ENCODE measurements at places on chromosomes 5 and 9.

DNA sequence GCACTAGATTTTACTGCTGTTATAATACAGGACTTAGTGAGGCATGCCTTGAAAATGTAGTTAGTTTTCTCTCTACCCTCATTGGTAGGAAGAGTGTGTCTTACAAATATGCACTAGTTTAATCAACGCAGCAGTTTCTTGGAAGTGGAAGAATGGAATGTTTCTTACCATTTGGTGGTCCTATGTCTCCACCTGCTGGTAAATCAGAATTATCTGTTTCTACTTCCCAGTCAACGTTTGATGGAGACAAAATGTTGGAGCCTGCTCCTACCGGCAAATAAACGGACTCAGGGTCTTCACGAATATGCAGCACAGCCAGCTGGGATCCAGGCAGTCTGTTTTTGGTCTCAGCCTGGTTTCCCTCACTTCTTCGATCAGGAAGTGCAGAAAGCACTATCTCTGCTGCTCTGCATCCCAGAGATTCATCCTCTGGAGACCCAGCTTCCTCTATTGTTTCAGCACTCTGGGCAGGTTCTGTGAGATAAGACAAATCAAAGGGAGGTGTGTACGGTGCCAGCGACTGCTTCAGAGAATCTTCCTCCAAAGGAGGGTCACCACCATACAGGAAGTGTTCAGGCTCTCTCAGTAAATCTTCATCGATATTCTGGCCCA is 59.5 kb upstream of the PCA3 start:
- no peak for DNase-seq

DNA sequence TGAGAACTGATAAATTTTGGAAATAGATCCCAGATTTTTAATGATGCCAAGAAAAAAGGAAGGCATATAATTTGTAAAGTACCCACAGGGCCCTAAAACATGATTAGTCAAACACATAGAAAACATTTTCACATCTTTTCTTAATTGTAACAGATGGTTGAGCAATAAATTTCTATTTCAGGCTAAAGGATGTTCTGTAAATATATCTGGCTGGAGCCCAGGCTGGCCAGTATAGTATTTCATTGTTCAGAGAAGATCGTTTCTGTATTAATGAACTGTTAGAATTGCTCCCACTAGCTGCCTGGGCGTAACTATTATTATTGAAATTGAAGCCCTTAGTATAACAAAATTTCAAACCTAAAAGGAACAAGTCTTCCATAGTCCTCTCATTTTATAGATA is 105.3 kb upstream of the SMC2 start:
- no peak for DNase-seq

DNA sequence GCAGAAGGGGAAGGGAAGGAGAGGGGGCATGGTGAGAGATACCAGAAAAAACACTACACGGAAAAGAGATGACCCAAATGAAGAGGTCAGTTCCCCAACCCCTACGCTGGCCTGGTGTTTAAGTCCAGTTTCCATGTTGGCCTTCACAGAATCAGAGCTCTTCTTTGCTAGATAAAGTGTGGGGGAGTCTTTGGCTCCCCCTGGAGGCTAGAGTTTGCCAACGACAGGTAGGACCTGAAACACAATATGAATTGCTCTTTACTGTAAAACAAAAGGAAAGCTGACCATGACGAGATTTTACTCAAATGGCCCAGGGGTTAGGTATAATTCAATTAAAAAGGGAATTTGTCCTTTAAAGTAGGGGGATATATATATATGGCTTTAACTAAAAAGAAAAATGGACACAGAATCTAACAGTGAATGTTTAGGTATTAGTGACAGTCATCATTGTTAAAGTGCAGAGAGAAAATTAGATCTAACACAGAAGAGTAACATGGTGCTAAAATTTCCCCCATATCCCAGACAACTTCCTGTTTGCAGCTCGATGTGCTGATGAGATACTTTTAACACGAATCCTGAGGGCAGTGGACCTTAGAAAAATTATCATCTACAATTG is 92.0 kb downstream of the SV2C start:
- peak; percentile 15 for DNase-seq

GRCh38 chr9:92158097-92158601 is 42.9 kb upstream of the SPTLC1 start:
- DNase-seq, result no peak

DNA sequence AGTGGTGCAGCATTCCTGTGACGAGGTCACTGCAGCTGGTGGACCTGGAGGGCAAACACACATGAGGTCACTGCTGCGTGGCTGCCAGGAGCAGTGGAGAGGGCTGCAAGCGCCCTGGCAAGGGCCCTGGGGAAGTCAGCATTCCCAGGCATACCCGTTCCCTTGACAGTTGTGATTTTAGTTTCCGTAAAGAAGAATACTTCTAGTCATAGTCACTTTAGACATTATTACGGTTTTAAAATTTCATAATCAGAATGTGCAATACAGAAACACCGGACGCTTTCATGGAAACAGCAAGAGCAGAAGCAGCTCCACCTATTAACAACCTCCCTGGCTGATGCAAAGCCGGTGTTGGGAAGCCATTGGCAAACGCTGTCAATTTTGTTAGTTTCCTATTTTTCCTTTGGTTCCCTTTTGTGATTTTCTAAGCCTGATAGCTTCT is 129.8 kb downstream of the GADD45G start:
- DNase-seq, result no peak

DNA sequence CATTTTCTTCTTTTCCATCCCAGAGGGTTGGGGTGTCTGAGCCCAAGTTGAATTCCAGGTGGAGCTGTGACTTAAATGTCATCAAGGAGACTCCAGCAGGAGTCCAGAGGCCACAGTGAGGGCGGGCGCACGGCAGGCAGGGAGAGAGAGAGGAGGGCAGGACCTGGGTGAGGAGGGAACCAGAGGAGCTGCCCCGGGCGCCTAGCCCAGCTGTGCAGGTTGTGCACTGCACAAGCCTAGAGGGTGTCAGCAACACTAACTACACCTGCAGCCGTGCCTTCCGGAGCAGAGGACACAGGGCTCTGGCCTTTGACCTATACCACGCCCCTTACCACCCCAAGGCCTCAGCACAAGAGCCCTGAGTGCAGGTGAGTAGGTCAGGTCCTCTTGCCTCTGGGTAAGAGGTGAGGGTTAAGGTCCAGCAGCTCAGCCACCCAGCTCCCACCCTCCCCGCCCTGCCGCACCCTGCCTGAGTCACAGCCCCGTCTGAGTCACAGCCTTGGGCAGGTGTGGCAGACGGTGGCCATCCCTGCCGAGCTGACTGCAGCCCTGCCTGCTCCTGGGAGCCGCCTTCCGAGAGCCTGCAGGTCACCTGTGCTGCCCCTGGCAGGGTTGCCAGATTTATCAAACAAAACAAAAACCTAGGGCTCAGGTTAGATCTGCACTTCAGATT is 6.4 kb upstream of the AGPAT2 start:
- no peak for DNase-seq

DNA sequence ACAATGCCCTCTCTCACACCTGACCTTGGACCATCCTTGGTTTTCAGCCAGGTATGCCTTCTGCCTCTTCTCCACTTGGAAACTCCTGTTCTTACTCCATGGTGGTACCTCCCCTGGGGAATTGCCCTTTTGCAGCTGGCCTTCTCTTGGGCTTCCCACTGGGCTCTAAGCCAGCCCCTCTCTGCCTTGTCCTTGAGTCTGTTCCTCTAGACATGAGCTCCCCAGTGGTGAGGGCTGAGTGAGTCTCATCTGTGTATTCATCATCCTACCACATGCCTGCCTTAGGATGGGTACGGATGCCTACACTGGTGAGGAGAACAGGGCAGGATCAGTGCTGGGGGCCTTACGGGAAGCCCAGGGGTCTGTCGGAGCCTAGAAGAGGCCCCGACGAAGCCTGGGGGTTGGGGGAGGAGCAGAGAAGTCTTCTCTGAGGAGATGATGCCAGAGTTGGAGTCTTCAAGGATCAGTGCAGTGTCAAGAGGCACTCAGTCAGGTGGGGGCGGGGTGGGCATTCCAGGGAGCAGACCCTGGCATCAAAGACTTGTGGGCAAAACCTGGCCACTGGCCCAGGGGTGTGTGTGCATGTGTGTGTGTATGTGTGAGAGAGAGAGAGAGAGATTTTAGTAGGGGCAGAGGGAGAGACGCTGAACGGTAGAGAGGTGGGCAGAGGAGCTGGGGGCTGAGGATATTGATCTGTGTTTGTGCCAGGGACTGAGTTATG is 5.2 kb upstream of the CRB2 start:
- no peak for DNase-seq

DNA sequence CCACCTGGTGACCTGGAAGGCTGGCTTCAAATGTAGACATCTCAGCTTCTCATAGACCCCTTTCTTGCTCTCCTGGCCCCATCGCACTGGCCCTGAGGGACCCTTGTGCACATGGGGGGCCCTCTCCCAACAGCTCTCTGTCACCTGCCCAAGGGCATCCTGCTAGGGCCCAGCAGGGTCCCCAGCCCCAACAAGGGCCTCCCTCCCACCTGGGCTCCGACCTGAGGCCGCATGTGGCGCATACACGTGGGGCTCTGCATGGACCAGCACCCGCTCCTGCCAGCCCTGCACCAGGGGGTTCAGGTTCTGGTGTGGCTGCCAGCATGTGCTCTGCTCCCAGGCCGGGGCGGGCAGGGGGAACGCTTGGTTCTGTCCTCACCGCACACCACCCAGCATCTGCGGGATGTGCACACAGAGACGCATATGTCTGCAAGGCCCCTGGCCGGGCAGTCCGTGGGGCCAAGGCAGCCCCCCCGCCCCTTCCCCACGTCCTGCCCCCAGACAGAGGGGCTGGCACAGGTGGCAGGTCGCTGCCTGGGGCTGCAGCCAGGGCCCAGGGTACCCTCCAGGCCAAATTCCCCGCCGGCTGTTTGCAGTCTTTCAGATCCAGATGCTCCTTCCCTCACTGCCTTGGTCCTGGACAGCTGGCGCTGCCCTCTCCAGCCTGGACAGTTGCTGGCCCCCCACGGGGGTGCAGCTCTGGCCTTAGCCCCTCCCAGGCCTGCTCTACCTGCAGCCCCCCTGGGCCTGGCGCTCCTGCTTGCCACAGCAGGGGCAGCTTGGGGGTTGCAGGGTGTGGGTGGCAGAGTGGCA is 17.9 kb upstream of the NRARP start:
- DNase-seq, result no peak

DNA sequence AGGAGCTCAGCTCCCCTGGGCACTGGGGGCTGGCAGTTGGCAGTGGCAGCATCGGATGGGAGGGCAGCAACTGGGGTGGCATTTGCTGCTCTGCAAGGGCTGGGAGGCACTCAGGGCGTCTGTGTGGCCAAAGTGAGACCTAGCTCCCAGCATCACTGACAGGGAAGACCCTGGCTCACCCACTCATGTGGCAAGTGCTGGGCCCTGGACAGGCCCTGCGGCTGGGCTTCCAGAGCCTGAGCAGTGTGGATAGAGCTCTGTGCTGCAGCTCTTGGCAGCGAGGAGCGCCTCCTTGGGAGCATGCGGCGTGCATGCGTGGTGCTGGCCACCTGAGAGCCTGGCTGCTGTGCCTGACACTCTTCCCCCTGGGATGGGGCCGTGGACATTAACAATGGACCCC is 10.2 kb downstream of the CEP72 start:
- DNase-seq, result no peak

DNA sequence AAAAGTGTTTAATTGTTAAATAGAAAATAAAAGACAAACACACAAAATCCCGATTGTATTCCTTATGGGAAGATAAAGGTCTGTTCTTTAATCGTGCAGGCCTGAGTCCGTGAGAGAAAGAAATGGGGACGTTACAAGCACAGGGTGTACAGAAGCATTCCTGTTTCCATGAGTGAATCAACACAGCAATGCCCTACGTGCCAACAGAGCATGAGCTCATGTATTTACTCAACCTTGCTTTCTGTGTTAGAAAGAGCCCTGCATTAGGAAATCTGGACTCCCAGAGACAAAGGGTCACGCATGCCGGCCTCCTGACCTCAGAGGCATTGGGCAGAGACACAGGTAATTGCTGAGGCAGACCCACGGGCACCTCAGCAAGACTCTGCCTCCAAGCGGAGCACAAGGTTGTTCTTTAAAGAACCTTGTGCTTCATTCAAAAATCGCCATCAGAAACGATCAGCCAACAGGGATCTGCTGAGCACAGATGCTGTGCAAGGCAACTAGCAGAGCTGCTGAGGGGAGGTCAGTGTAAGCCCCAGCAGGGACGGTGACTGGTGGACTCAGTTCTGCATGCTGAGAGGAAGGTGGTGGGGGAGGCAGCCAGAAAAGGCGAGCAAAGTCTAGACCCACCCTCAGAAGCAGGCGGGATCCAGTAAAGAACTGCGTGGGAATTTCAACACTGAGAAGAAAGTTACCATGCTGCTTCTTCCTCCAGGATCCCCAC is 101.0 kb downstream of the TLE1 start:
- no peak for DNase-seq

DNA sequence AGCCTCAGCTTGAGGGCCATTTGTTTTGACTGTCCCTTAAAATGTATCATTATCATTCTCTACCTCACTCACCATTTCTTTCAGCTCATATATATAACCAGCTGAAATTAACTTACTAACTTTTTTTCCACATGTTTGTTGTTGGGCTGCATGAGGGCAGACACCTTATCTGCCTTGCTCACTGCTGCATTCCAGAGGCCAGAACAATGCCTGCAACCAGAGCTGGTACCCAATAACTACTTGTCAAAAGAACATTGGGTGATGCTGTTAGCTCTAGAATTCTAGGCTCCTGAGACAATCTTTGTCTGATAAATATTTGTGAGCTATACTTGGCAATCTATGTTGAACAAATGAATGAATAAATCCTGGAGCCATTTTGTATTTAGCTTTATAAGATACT is 68.3 kb downstream of the HTR4 start:
- DNase-seq, result no peak

DNA sequence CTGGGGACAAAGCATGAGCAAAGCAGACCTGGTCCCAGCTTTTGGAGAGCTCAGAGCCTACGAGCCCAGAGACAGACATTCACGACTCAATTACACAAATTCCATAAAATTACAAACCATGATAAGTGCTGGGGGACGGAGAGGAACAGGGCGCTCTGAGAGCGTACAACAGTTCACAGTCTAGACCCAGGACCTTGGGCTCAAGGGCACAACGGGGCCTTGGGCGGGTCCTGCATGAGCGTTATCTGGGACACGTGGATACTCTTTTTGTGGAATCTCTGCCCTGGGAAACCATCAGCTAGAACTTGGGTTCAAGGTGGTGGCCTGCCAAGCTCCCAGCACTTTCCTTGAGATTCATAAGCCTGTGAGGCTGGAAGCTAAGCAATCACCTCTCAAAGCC is 9.4 kb upstream of the ANXA6 start:
- no peak for DNase-seq

GRCh38 chr5:54194318-54194717 is 116.1 kb downstream of the ARL15 start:
- no peak for DNase-seq

DNA sequence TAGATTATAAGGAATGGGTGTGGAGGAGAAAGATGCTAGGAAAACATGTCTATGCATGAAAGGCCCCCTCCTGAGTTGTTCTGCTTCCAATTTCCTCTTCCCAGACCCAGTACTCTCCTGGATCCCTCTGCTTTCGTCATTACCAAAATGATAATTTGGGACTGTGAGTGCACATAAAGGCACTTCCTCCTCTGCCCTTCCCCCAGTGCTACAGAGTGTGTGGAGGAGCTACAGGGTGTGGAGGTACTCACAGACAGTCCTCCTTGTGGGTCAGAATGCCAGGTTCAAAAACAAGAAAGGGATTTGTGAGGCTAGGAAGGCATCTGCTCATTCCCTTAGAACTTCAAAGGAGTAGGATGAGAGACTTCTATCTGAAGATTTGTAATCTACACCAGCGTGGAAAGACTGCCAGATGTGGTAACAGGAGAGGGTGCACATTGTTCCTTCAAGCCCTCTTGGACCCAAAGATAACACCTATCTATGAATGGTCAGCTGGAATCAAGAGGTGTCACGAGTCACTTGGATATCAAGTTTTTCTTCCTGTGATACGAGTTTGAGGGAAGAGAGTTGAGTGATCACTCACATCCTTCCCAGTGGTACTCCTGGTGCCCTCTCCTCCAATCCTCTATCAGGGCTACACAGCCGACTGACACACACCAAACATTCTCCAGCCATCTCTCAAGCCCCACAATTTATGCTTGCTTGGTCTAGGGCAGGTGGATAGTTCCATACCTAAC is 201.1 kb downstream of the EPB41L4A start:
- no peak for DNase-seq

Data from activated T-helper 1 cell treated with anti-CD3 and anti-CD28 coated beads, Interleukin-2, amount 50 U/mL, for 16 hours (primary cell).